Panc1 (cell line): ENCODE measurements at places on chromosomes 1 and 21.

- DNase-seq = no peak
Observed at GRCh38 chr1:21827141-21827679, 15.1 kb downstream of the LDLRAD2 start.

DNA sequence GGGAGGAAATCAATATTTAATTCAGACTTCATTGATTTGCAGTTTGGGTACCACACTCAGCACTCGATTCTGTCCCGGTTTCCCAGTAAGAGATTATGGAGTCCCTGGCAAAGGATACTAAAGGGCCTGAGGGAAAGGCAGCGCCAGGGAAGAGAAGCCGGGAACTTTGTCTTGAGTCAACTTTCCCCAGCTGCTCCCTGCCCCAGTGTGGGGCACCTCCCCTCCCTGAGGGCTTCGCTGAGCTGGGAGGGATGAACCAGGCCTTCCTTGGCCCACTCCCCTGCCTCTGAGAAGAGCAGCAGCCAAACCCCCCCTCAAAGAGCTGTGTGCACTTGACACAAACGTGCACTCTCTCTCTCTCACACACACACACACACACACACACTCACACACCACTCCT, 32.6 kb downstream of the OPTC start:
- no peak for DNase-seq

GRCh38 chr1:17773591-17774326, 18.6 kb downstream of the ACTL8 start:
- no peak for DNase-seq

DNA sequence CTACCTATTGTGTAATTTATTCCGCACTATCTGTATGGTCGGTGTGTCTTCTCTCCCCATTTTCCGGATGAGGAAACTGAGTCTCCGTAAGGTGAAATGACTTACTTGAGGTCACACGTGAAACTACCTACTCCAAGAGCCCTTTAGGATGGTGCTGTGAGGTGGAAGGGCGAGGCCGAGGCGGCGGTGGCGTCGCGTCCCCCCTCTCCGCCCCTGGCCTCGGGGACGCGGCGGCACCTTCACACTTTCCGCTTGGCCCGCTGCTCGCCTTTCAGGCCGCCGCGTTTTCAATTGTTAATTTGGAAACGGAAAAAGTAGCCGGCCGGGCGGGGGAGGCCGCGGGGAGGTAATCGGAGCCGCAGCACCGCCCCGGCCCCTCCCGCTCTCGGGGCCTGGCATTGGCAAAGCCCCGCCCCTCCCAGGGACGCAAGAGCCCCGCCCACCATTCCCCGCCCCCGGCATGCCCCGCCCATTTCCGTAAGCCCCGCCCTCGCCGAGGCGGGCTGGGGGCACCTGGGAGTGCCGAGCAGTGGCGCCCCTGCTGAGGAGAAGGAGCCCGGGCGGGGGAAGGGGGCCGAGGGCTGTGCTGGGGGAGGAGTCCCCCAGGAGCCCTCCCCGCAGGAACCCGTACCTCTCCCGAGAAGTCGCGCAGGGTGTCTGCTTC, 18.6 kb downstream of the KCNQ4 start:
- no peak for DNase-seq

GRCh38 chr1:88661188-88661587, 22.9 kb upstream of the PKN2 start:
- no peak for DNase-seq

DNA sequence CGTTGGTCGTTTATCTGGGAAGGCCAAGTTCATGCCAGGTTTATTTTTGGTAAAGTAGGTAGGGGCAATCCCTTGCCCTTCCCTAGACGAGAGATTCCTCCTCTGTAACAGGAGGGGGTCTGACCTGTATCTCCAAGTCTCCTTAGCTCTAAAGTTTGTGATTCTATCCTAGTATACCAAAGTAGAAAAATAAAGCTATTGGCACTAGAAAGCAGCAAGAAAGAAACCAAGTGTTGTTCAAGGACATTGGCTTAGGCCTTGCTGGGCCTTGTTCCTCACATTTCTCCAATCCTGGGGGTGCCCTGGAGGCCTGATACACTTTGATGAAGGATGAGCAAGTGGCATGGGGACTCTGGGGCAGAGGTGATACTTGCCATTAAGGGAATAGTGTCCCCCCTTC, 814 bp downstream of the MTARC2 start:
- no peak for DNase-seq
